ENCODE measurements at places on chromosomes 11 and 22.

DNA sequence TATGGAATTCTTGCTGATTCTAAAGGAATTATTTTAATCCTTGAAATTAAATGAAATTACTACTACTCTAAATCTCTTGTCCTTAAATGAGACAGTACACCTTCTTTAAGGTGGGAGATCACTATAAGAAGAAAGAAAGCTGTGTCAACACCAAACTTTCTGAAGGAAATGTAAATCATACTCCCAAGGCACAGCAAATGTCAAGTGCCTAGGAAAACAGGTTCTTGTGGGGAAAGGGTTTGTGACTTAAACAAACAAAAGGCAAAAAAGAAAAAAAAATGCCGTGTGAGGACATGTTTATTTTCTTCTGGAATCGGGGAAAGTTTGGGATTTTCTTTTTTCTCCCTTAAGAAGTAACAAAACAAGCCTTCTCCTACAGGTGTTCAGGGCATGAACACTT lies 745.1 kb downstream of the DLG2 start:
- no peak for DNase-seq

- no peak for DNase-seq
Measured at GRCh38 chr11:66981976-66982578, 7.0 kb downstream of the C11orf86 start.

GRCh38 chr11:57485217-57485990 lies 25.1 kb downstream of the RTN4RL2 start:
- DNase-seq: no peak

DNA sequence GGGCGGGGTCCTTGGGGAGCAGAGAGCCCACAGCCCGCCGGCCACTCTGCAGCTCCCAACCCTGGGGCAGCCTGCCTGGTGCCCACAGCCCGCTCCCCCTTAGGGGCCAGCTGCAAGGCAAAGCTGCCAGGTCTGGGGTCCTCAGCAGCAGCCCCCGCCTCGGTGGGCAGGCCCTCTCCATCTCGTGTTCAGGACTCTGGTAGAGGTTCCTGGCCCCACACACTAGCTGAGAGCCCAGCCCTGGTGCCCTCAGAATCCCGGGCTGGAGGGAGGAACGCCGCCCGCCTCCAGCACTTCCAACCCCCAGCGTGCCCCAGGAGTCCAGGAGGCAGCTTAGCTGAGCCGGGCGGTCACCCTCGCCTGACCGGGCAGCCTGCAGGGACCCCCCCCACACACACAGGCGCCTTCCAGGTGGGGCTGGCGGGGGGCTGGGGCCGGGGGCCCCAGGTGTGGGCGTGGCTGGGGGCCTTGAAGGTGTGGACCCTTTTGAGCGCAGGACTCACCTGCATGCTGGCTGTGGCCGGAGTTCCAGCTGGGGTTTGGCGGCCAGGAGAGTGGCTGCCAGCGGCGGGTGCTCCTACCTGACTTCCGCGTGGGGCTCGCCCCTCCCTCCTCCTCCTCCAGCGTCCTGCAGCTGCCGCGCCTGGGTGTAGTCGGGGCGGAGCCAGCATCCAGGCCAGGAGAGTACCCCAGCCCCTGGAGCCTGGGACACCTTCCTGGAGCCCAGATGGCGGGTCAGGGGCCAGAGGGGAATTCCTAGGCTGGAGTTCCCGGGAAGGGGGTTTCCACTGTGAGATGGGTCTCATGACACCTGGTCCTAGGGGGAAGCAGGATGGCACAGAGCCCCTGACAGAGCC lies at the start of gene ANO9:
Gene ANO9, minus strand, starts transcription at position 594 of the 857 bp plus-strand sequence. Its CDS starts 85 bp downstream, at position 509.
- DNase-seq: no peak

DNA sequence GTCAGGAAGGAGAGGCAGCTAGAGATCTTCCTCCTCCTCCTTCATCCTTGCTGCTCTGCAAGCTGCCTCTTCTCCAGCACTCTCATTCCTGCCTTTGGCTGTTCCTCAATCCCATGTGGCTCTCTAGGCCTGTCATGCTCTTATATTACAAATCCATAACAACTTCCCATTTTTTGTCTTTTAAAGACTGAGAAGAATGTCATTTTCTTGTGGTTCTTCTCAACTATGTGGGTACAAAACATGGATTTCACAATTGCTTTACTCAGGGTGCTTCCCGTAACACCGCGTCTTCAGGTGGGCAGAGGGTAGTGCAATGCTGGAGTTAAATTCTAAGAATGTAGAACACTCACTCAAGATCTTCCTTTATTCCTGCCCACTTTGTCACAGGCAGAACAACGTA lies 6.8 kb upstream of the CAT start:
- DNase-seq: no peak

DNA sequence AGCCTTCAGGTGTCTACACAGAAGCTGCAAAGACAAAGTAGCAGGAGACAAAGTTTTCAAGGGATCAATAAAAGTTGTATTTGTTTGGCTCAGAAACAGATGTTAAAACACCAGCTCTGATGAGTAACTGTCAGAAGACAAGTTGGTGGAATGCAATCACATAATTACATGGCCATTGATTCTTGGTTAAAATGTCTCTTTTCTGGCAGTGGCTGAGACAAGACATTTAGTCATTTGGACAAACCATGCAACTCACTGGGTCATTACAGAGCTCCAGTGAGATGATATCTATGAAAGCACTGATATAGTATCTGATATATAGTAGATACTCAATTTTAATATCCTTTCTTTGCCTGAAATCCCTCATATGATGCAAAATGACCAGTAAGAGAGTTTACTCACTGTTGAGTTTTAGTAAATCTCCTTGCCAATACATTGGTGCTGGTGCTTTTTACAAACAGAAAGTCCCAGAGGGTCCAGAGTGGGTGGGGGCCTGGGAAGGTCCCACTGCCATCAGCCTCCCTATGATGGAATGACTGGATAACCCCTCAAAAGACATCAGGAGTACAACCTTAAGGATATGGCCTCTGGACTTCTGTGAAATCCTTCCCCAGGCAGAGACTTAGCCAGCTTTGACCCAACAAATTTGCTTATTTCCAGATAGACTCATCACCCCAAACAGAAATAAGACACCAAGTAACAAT lies 95.0 kb downstream of the SLC1A2 start:
- DNase-seq: no peak

Data from activated CD4-positive, alpha-beta T cell treated with anti-CD3 and anti-CD28 coated beads, Interleukin-2, Interleukin-4, amounts not matched to agents 100 ng/mL and 50 ng/mL, durations not matched to agents 16 hours and 8 hours (primary cell).